ENCODE measurements at places on chromosomes 6 and 20.

DNA sequence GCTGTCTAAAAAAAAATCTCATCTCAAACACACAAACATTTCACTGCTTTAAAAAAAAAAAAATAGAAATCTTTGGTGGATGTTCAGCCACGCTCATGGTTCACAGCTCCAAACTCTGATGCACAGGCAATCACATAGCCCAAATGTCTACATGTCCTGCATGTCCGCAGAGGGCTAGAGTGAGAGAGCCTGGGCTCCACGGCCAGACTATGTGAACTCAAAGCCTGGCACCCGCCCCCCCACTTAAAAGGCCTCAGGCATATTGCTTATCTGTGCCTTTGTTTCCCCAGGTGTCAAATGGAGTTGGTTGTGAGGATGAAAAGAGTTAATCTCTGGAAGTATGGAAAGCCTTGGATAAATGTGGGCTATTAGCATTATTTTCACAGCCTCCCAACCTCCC lies 10.5 kb upstream of the PTGIS start:
- no peak for DNase-seq

- no peak for DNase-seq
Measured at GRCh38 chr6:117559299-117559698, 43.0 kb downstream of the GOPC start.

GRCh38 chr6:23690453-23691049 lies 435.5 kb upstream of the NRSN1 start:
- no peak for DNase-seq

GRCh38 chr6:6780231-6780630 lies 191.7 kb downstream of the LY86 start:
- DNase-seq: no peak

GRCh38 chr20:34880215-34880850 lies 3.9 kb downstream of the ACSS2 start:
- no peak for DNase-seq

Measured in H54 (cell line).